D341Med (cell line): ENCODE measurements at places on chromosomes 3 and 15.

DNA sequence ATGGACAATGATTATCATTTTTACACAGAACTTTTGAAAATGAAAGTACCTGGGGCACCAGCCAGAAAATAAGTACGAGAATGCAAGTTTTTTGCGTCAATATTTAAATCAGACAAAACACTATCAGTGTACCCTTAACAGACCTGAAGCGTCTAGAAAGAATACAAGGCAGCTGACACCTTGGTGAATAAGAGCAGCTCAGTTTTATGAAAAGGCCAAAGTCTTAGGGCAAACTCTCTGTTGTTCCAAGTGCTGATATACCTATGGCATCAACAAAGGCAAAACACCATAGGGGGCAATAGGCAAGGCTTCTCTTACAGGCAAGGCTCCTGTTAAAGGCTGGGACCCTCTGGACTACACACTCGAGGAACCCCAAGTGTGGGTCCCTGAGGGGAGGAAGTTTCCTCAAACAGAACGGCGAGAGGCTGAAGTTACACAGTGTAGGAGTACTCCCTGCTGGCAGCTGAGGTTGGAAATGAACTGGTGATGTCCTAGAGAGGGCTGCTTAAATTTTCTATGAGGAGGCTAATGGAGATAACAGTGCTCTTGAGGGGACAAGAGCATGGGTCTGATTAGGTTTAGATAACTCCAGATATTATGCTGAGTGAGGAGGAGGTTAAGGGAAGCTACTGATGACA is 291.0 kb downstream of the TIGIT start:
- DNase-seq: no peak

DNA sequence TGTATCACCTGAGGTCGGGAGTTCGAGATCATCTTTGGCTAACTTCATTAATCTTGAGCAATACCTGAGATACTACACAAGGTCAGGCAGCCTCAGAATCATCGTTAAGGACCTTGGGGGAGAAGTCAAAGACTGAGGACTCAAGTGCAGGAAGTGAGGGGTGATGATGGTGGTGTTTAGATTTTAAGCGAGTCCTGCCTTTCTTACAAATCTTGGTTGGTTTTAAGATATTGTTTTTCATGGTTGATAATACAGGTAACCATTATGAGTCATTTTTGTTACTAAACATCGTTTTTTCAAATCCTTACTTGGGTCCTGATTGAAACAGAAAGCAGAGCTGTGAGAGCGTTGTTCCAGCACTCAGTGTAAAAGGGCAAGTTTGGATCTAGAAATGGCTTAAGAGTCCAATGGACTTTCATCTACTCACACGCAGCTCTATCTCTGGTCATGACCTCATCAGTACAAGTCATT is 4.1 kb downstream of the RASGRP1 start:
- DNase-seq: no peak

- no peak for DNase-seq
These were observed 63.0 kb upstream of the TPRG1 start for GRCh38 chr3:189108735-189109134.

DNA sequence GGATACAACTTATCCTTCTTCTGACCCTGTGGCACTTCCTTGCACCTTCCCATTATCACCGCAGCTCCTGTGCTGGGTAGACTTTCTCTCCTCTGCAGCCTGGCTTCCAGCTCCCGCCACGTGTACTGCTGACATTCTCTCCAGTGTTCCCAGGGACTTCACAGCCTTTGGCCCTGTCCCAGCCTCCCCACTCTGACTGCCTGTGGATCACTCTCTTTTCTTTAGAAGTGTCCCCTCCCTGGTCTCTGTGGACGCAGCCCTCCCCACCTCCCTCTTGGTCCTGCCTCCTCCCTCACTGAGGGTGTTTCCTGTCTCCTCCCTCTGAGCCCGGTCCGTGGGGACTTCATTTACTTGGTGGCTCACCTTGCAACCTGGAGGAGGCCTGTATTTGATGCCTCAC is 17.4 kb downstream of the PDIA5 start:
- DNase-seq: no peak

- DNase-seq: no peak
These were observed 13.5 kb downstream of the PPM1M start for GRCh38 chr3:52259035-52259434.

GRCh38 chr3:150764566-150764965 is 1.6 kb upstream of the SIAH2 start:
- no peak for DNase-seq

GRCh38 chr15:72992841-72993252 is 59.4 kb upstream of the NEO1 start:
- DNase-seq: no peak

DNA sequence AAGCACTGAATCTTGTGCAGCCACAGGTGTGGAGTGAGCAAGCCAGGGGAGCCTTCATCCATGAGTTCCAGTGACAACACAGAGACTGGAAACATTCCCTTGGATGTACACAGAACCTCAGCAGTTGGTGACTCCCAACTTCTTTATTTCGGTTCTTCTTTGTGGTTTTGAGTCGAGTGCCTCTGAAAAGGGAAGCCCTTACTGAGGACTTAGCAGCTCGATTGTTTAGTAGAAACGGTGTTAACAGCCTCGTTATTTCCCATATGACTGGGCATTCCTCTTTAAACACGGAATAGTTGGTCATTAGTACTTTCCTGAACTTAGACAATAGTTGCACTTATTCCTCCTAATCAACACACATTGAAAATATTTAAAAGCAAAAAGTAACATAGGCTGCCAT is 7.7 kb downstream of the SLCO3A1 start:
- DNase-seq: no peak

DNA sequence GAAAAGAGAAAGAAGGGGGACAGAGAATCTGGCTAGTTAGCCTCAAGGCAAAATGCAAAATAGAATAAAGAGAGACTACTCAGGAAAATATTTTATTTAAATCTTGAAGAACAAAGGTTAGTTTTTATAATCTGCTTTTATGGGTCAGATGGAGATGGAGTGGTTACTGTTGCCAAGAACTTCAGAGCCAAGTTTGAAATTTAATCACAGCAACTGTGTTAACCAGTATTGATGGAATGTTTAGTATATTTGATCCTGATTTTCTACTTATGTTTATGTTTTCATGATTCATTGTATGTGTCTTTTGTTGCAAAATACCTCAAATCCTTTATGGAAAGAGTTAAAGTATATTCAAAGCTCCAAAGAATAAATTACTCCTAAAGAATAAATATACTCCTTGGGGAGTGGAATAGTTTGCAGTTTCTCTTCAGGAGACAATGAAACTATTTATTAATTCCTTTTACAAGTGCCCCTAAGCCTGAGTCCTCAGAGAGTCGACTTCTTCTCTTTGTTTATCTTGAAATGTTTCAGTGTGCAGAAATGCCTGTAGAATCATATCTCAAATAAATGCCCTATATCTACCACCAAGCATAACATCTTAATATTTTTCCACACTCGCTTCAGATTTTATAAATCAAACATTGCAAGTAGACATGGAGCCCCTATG is 60.9 kb upstream of the THSD4 start:
- no peak for DNase-seq

DNA sequence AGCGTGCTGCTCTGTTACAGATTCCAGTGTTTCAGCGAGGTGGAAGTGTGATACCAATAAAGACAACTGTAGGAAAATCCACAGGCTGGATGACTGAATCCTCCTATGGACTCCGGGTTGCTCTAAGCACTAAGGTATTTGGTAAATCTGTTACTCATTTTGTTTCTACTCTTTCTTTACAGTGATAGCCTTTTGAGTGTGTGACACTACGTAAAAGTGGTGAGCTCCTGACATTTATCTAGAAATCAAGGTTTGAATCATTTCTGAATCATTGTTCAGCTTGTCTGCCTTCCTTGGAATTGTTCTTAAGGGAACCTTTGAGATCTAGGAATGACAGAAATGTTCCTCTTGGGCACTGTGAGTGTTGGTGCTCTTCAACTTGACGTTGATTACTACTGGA is 11.2 kb upstream of the CAPN3 start:
- DNase-seq: no peak

- no peak for DNase-seq
These were observed 39.4 kb downstream of the CHST14 start for GRCh38 chr15:40510201-40510600.
